DMS53 (cell line): ENCODE measurements at places on chromosomes 4 and X.
A peak's percentile ranks its signal among the peaks of the same experiment; 100 is the strongest.

DNA sequence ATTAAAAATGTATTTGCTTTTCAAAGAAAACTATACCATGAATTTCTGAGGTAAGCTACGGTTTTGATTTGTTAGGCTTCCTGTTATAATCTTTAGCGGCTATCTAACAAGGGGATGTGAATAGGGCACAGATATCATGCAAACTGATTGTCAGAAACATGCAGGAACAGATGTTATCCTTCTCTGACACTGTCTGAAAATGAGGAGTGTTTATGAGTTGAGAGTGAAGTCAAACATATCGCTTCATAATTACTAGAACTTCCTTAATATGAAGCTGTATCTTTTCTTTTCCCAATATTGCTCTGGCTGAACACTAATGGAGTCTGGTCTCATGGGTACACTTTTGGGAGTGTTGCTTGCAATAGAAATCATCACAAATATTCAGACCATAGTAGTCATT is 16.3 kb upstream of the SULT1B1 start:
- DNase-seq: no peak

- no peak for DNase-seq
Observed at GRCh38 chrX:137151403-137151802, 117.6 kb upstream of the GPR101 start.

- DNase-seq: peak; percentile 6
Observed at GRCh38 chr4:178196751-178197374, 754.6 kb upstream of the AGA start.

GRCh38 chrX:139563251-139563650 is 32.7 kb downstream of the F9 start:
- no peak for DNase-seq

DNA sequence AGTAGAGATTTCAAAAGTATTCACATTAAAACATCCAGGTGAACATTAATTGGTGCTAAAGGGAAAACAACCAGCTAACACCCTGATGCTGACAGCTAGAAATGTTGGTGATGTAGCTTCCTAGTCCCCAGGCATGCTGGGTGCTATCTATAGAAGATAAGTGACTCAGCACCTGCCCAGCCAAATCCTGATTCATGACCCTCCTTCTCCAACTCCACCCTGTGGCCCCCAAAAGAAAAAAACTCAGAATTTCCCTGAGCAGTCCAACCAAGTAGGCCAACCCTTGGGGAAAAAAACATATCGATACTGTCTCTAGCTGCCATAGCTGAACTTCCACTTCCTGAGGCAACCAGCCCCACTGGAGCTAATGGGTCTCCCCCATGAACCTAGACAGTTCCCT is 197.6 kb upstream of the KLF3 start:
- no peak for DNase-seq

GRCh38 chr4:74997948-74998729 is 65.2 kb downstream of the PARM1 start:
- DNase-seq: no peak

GRCh38 chr4:161522031-161522430 is 641.8 kb downstream of the FSTL5 start:
- peak; percentile 95 for DNase-seq

- no peak for DNase-seq
Observed at GRCh38 chr4:38946919-38947318, 79.3 kb downstream of the FAM114A1 start.

DNA sequence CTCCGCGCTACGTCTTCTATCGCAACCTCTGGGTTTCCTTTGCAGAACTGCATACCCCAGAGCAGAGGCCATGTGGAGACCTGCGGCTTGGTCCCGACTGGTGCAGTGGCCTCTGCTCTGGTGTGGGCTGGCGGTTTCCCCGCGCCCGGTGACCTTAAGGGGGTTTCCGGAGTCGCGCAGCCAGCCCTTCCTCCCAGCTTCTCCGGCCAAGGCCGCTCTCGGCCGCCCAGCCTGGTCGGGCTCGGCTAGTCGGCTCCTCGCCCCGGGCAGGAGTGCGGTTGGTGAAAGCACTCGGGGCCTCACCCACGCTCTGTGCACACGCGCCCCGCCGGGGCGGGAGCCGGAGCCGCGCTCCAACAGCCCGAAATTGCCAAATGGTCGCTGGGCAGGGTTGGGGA is 84.9 kb downstream of the BCOR start:
- DNase-seq: peak; percentile 84

DNA sequence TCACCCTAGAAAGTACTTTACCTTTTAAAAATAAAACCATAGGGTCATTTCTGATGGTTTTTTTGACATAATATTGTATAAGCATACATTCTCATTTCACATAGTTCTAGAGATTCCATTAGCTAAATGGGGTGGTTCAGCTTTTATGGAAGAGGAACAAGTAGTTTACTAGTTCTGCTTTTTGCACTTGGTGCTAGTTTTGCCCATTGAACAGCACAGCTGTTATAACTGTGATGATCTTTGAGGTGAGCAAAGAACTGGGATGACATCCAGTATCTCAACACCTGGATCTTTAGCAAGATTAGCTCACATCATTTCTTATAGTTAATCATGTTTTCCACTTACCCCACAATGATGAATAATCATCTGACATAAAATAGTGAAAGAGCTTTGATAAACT is 40.9 kb downstream of the MOB1B start:
- DNase-seq: no peak

DNA sequence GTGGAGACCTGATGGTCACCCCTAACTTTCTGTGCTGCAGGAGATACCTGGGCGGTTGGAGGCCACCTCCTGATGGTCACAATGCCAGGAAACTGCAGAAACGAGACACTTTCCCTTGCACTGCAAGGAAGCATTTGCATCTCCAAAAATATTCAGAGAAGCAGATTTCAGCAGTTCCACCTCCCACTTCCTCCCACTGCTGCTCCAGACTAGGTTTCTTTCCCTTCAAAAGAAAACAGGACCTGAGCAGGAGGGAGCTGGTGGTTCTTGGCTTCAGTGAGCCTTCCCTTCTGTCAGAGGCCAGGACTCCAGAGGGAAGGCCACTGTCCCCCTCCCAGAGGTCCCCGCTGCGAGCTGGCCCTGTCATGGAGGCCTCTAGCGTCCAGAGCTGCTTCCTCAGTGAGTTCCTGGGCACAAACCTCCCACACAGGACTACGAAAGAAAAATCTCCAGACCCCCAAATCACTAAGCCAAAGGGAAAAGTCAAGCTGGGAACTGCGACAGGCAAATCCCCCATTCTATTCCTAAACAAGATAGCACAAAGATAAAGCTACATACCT is 35.9 kb downstream of the GPM6B start:
- DNase-seq: no peak

GRCh38 chr4:76282941-76283689 is 23.4 kb upstream of the STBD1 start:
- no peak for DNase-seq

DNA sequence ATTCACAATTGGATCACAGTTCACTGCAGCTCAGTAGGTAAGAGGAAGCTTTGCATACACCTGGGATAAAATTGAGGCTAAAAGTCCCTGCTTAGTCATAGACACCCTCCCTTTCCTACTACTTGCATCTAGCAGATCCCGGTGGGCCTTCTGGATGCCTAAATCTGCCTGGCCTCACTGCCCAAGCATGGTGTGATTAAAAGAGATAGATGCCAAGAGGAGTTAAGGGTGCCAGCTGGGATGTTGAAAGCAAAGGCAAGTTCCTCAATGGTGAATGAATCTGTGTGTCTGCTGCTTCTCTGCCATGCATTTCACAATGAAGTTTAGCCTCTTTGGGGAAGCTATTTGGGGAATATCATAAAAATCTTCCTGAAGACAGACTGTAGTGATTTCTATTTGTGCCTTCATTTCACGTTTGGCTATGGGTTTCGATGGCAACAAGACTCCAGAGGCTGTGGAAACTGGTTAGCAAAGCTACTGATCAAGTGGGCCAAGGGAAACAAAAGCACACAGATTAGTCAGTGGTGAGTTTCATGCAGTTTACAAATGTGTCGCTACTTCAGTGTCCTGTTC is 534.0 kb downstream of the ANKRD50 start:
- DNase-seq: peak; percentile 67

- no peak for DNase-seq
Observed at GRCh38 chr4:100100985-100101384, 89.3 kb downstream of the DDIT4L start.

DNA sequence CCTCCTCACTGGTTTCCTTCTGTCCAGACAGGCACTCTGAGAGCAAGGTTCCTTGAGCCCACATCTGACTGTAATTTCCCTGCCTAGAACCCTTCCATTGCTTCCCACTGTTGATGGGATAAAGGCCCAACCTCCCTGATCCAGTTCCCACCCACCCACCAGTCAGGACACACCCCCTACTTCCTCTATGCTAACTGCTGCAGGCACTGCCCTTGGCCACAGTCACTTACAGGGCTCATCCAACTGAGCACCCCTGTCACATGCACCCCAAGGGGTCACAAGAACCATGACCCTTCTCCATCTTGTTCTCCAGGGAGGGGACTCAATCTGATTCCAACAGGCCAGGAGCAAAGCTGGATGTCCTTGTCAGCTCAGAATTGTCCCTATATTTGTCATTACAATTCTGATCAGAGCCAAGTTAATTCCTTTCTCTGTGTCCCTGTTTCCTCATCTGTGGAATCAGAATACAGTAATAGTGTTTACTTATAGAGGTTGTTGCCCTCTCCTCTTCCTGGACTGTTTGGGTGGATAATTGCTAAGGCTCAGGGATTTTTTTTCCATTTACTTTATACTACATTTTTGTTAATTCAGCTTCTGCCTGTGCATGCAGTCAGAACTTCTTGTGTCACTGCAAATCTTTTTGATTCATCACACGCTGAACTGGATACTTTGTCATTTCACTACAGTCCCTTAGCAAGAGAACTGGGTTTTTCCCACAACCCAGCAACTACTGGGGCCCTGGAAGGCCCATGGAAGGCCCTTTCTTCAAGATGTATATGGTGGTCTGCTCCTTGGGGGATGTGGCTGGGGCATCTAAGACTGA is 105.6 kb upstream of the MAMLD1 start:
- no peak for DNase-seq

GRCh38 chr4:48564151-48564550 is 74.1 kb downstream of the ZAR1 start:
- DNase-seq: no peak

GRCh38 chr4:98411731-98412130 is 150.5 kb downstream of the RAP1GDS1 start:
- DNase-seq: no peak

DNA sequence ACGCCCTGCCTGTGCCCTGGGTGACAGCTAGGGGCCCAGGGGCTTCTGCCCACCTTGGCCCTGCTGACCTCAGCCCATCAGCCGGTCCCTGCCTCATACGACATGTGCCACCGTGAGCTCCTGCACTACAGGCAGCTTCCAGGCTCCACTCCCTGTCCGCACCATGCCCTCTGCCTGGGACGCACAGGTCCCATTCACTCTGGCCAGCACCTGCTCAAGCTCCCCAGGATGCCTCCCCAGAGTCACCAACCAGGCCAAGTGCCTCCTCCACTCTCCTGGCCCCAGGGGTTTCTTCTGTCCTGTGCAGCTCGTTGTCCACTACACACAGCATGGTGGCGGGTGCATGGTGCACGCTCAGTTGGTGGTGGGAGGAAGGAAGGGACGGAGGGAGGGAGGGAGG is 20.2 kb upstream of the MRFAP1 start:
- DNase-seq: no peak

DNA sequence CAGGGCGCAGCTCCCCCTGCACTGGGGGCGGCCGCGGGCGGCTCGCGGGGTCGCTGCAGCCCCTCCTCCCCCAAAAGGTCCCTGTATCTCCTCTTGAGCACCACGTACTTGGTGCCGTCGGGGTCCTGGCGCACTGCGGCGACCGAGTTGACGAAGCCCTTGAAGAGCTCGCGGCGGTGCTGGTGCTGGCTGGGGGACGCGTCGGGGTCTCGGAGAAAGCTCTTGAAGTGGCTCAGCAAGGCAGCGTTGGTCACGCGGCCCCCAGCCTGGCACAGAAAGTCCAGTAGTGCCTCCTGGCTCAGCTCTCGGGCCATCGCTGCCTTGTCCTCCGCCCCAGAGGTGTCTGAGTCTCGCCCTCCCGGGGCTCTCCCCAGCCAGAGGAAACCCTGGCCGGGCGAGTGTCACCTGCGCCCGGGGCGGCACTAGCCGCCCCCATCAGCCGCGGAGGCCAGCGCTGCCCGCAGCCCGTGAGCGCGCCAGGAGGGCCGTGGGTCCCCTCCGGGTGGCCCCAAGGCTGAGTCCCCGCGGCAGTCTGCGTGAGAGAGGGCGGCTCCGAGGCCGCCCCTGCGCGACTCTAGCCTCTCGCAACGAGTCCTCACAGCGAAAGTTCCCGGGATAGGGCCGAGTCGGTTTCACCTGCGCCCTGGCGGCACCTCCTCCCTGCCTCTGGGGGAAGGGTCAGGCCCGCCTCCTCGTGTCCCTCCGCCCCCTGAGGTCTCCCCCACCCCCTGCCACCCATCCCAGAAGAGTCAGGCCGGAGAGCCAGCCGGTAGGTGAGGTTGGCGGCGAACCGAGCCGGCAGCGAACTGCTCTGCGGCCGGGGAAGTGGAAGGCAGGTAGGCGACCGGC is at the start of gene SOWAHB:
Gene SOWAHB (minus strand): TSS at position 609 of the 849 bp plus-strand sequence. CDS start 295 bp downstream, at position 314.
- DNase-seq: peak; percentile 94
